Tibial artery (tissue), 4 donors: ENCODE measurements at places on chromosomes 2 and 18.

- DNase-seq, result no peak
Measured at GRCh38 chr2:64799592-64800252, 146.0 kb upstream of the SERTAD2 start.

DNA sequence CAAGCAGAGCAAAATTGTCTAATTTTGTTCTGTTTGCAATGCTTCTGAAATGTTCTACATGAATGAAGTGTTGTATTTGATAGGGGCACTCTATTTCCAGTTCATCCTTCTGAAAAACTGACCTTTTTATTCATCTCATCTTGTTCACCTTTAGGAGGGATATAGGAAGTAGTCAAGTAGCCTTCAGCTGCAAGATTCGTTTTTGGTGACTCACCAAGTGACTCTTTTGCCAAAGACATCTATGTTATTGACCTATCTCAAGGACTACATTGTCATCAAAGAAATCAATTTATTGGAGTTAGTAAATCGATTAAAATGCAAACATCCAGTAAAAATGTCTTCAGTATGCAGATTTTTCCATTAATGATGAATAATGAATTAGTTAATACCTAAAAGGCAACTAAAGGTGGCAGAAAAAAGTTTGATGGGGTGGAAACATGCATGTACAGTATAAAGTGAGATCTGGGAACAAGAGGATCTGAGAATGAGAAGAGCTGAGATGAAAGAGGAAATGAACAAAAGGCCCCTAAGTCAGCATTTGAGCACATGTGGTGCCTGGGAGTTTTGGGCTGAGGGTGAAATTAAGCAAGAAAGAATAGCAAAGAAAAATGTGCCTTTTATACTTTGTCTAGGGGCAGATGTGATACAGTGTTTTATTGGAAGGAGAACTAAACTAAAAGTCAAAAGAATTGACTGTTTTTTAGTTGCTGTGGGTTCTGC, 255.1 kb upstream of the LINC00305 start:
- DNase-seq, result no peak

- DNase-seq, result no peak
Measured at GRCh38 chr2:33090553-33091134, 143.9 kb downstream of the LTBP1 start.

- no peak for DNase-seq
Measured at GRCh38 chr2:177589186-177589585, 196.6 kb downstream of the AGPS start.

DNA sequence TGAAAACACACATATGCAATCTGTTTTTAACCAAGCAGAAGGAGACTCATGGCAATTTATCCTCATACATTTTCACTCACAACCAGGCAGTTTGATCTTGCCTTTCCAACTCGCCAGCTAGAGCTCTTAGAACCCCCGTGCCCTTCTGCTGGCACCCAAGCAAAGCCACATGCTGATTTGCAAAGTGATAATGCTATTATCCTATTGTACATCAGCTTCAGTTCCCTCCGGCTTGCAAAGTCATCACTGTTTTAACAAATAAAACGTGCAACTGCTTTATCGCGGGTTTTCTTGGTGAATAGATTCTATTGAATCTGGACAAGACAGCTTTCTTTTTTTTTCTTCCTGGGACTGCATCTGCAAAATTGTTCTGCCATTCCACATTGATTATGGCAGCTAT, 314.6 kb downstream of the LNPK start:
- no peak for DNase-seq

DNA sequence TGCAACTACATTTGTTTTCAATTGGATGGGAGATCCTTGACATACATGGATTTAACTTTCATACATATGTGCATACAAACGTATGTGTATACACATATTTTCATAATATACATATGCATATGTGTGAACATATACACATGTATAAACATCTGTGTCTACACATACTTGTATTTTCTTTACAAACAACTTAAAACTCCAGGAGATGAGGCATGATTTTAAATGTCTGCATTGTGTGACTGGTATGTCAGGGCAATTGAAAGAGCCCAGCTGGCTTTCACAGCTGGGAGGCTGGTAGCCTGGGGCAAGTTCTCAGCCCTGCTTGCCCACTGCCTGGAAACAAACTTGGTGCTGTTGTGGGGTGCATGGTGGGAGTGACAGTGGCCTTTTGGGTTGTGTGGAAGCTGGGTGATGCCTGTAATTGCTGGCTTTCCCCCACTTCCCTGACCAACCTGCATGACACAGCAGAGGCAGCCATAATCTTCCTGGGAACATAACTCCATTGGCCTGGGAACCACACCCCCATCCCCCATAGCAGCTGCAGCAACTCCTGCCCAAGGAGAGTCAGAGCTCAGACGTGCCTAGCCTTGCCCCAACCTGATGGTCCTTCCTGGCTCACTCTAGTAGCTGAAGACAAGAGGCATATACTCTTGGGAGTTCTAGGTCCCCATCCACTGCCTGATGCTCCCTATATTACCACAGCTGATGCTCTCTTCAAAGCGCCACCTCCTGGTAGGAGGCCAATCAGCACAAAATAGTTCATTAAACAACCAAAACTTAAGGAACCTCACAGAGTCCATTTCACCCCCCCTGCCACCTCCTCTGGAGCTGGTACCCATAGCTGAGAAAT, 158.3 kb downstream of the CERS6 start:
- no peak for DNase-seq
